ENCODE measurements at places on chromosomes 2 and 18.
A peak's percentile ranks its signal among the peaks of the same experiment; 100 is the strongest.

DNA sequence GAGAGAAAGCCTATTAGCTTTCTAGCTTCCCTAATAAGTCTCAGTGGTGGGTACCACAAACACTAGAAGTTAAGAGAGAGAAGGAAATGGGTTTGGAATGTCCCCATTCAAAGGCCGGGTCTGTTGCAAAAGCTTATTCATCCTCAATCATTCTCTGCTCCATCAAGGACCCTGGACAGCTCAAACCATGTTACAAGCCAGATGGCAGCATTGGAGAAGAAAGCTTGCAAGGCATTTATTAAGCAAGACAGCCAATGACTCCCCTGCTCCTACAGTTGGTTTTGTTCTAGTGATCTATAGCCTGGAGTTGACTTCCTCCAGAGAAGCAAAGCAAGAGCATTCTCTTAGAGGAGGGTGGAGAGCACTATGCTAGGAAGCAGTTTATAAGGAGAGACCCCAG is 86.9 kb upstream of the LMAN1 start:
- peak; percentile 69 for DNase-seq

GRCh38 chr2:1675633-1676032 is 68.7 kb downstream of the PXDN start:
- peak; percentile 94 for DNase-seq

DNA sequence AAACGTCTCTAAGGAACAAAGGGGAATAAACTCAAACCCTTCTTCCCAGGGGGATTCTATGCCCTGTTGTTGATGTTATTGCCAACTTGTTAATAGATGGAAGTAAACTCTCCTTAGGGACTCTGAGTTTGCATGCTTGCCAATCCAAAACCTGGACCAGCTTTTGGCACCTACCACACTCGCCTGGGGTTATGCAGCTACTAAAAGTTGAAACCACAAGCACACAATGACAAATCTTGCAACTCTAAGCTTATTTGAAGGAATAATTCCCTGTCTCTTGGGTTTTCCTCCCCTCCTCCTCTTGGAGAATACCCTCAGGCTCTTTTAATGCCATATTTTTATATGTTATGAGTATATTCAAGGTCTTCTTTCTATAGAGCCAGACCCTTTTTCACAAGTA is 484.1 kb downstream of the FBXO15 start:
- no peak for DNase-seq

DNA sequence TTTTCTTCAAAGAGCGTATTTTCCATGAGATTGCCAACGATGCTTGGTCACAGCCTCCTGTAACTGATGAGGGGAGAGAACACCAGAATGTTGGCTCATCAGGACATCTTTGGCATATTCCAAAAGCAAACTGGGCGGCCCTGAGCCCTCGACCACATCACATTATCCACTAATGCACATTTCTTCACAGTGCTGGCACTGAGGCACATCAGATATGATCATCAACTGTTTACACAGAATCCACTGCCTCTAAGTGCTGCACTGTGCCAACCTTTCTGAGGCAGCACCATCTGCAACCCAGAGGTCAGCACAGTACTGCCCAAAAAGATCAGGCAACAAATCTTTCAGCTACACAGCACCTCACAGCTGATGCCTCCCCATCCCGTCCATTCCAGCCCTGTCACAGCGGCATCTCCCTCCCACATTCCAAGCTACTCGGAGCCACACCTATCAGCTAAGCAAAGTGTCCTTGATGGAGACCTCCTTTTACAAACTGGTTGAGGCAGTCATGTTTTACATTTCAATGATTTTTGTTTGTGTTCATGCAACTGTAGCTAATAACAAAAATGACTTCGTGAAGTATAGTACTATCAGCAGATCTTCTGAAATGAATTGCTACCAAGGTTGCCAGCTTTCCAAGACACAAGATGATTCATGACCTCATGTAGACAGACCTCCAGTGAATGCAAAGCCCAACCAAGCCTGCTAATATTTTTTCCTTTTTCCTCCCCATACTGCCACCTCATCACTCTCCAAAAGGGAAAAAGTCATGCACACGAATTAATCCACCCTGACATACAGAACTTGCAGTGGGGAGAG is 32.3 kb downstream of the MYO5B start:
- no peak for DNase-seq

GRCh38 chr2:204051476-204051875 is 114.9 kb downstream of the ICOS start:
- DNase-seq = no peak

DNA sequence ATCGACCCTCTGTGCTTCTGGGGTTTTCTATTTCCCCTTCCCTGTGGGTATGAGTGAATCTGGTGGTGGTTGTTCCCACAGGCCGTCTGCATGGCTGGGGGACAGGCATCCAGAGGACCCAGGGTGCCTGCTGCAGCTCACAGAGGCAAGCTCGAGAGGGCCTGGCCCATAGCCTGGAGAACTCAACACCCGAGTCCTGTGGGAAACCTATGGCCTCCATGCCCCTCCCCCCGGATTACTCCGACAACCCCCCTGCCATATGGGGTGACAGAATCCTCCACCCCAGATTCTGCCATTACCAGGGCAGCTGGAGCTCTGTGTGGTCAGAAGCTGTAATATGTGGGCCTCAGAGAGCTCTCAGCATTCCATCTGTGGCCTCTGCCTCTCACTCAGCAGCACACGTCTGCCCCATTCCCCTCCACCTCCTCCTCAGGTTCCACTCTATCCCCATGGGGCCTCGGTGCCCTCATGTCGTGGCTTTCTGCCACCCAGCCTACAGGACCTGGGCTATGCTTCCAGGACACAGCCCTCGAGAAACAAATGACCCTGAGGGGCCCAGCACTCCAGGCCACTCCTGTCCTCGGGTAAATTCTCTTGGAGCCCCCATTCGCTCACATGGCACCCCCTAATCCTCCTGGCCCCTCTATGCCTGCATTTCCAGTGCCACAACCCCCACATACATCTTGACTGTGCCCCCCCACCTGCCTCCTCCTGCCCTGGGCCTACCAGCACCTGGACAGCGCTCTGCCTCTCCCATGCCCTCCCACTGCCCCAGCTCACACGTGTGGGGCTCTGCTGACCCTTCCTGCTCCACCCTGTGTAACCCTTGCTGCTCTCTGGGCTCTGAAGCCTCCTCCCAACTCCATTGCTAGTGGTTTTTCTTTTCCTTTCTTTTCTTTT is 3.6 kb downstream of the MZT2A start:
- DNase-seq = no peak

- DNase-seq = no peak
Measured at GRCh38 chr18:48803518-48803917, 147.2 kb downstream of the SMAD7 start.

DNA sequence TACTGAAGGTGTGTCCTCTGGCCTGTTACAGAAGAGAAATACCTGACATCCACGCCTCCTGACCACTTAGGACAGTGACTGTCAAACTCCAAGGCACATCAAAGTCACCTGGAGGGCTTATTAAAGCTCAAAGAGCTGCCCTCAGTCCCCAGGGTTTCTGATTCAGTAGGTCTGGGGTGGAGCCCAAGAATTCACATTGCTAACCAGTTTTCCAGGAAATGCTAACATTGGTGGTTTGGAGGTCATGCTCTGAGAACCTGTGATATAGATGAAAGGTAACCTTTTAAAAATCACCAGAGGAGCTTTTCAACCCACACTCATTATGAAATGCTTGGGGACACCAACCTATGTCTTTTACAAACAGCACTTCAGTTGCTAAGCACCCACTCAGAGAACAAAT is 172.3 kb downstream of the ALK start:
- DNase-seq = no peak

DNA sequence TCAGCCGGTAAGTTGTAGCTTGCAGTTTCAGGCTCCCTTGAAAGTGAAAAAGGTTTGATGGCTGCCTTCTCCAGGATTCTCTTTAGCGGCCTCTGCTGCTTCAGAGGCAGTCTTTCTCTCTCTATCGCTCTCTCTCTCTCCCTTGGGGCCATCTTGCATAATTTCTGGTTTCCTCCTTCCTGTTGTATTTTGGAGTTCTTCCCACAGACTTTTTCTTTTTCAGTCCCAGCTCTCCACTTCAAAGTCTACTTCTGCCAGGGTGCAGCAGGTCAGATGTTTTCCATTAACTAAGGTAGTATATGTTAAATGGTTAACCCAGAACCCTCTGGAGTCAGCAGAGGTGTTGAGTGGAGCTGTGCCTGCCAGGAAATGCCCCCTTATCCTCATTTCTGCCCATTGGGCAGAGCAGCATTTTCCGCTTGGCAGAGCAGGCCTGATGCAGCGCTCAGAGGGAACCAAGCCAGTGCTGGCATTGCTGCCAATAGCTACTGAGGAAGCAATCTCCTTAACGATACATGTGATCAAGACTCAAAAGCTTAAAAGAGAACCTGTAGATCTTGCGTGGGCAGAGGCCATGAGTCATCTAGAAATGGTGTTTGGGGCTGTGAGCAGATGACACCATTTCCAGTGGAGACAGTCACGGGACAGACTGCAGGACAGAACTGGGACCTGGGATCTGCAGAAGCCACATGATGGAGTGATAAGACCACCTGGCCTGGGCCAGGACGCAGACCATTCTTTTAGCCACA is 20.8 kb downstream of the DBI start:
- peak; percentile 72 for DNase-seq

- DNase-seq = no peak
Measured at GRCh38 chr2:236570081-236570868, 650 bp downstream of the ACKR3 start.

DNA sequence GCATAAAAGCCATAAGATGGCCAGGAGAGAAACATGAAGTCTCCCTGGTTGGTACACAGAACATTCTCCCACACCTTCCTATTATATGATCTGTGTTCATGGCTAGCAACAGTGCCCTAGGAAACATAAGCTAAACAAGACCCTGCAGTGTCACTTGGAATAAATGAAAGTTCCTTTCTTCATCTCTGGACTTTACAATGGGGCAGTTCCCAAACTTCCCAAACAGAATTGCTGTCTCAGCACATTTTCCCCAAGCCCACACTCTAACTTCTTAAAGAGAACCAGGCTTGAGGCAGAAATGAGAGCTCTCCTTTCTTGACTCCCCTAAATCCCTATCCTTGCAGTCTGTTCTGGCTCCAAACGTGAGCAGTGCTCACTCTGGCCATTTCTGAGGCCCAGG is 173.2 kb upstream of the CREB1 start:
- DNase-seq = no peak

- DNase-seq = no peak
Measured at GRCh38 chr2:144465749-144466148, 54.2 kb downstream of the ZEB2 start.

- no peak for DNase-seq
Measured at GRCh38 chr2:3491716-3492474, 27.4 kb downstream of the ADI1 start.

GRCh38 chr2:238879621-238880377 is 31.9 kb downstream of the TWIST2 start:
- no peak for DNase-seq
